Esophagus squamous epithelium (tissue), 5 donors: ENCODE measurements at places on chromosomes 5 and 9. TPM values are rescaled to one million over a fixed set of nuclear protein-coding genes. Genes with fewer than 3 reads are reported as not detected.

DNA sequence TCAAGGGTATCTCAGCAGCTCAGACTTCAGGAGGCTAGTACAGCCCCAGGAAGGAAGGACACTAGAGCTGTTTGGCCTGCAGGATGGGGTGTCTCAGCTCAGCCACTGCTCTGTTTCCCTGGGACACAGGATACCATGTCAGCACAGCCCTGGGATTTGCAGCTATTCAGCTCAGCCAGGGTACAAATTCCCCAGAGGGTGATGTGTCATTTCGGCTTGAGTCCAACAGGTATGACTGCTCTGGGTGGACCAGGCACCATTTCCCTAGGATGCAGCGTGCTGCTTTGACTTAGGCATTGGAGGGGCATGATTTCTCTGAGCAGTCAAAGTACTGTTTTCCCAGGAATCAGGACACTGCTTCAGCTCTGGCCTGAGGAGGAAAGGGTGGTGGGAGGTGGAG is 130.1 kb downstream of the ARSB start:
- H3K4me3 ChIP-seq = no peak overlapping the region
- no peaks in the 10 kb centered on the region for H3K4me1 ChIP-seq
- H3K27me3 ChIP-seq = no peaks in the 10 kb centered on the region
- H3K27ac ChIP-seq = no peak overlapping the region

CKMT2 gene
- total RNA-seq = not detected

MYORG gene
- 5.3 TPM for total RNA-seq

SAXO1 gene
- total RNA-seq = not detected

NOXA1 gene
- 5.1 TPM for total RNA-seq

- no peak for DNase-seq
- H3K36me3 ChIP-seq = no peaks in the 10 kb centered on the region
- no peak overlapping the region for H3K4me3 ChIP-seq
- H3K4me1 ChIP-seq = no peaks in the 10 kb centered on the region
- no peak overlapping the region for H3K27ac ChIP-seq
- H3K27me3 ChIP-seq = no peaks in the 10 kb centered on the region
Measured at GRCh38 chr5:92998456-92998855, 582.6 kb downstream of the NR2F1-AS1 start.

DNA sequence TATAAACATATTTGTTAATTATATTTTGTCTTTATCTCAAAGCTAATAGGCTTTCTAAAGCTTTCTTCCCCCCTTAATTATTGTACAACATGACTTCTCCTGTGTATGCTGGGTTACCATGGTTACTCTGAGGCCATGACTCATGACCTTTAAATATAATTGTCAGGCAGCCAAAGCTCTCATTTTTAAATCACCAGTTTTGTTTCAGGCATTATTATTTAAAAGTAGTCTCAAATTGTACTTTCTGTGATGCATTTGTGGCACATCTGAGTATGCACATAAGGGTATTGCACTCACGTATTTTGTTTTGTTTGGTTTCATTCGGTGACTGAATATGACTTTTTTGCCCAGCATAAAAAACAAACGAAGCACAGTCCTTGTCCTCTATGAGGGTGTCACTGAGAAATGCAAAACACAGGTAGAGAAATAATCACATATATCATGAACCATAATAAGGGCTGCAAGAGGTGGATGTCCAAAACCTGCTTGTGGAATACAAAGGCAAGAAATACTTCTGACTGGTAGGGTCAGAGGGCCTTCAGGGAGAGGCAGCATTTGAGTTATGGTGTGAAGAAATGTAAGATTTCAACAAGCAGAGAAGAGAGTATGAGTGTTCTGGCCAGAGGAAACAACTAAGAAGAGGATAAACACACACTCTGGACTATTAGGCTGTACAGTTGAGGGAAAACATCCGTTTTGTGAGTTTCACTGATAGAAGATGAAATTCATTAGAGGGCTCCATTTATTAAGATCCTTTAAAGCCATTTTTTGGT is 2.1 kb downstream of the CCDC192 start:
- DNase-seq = no peak
- no peaks in the 10 kb centered on the region for H3K27me3 ChIP-seq
- H3K4me1 ChIP-seq = peaks cover 5% of the 10 kb centered on the region
- H3K36me3 ChIP-seq = no peaks in the 10 kb centered on the region

GABRP gene
- total RNA-seq = 49.2 TPM

GRCh38 chr5:91938441-91938840 is 555.3 kb upstream of the ARRDC3 start:
- H3K4me3 ChIP-seq = no peak overlapping the region
- H3K36me3 ChIP-seq = no peaks in the 10 kb centered on the region
- no peaks in the 10 kb centered on the region for H3K27me3 ChIP-seq
- no peaks in the 10 kb centered on the region for H3K4me1 ChIP-seq

- H3K4me1 ChIP-seq = no peaks in the 10 kb centered on the region
- no peak overlapping the region for H3K4me3 ChIP-seq
- no peak overlapping the region for H3K27ac ChIP-seq
- DNase-seq = no peak
- H3K27me3 ChIP-seq = no peaks in the 10 kb centered on the region
- H3K36me3 ChIP-seq = no peaks in the 10 kb centered on the region
Measured at GRCh38 chr5:36880761-36881160, 4.2 kb downstream of the NIPBL start.

DNA sequence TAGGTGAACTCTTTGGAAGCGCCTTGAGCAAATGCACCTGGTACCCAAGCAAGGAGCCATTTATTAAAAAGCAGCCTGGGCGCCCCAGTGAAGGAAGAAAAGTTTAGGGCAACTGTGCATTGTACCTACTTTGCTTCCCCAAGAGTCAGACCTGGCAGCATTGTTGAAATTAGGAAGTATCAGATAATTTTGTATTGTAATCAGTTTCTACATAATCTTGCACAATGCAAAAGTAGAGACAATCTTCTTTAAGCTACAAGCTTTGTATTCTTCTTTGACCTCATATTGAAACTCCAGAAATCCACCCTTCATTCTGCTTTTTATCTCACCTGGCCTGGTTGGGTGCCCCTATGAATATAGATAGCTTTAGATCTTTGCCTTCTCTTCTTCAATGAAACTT is 490.8 kb downstream of the RASEF start:
- H3K27me3 ChIP-seq = no peaks in the 10 kb centered on the region
- no peaks in the 10 kb centered on the region for H3K4me1 ChIP-seq
- H3K4me3 ChIP-seq = no peak overlapping the region

GRCh38 chr9:108108280-108108851 is 618.8 kb upstream of the KLF4 start:
- DNase-seq = no peak
- no peaks in the 10 kb centered on the region for H3K27me3 ChIP-seq
- no peaks in the 10 kb centered on the region for H3K36me3 ChIP-seq
- no peak overlapping the region for H3K27ac ChIP-seq

DNA sequence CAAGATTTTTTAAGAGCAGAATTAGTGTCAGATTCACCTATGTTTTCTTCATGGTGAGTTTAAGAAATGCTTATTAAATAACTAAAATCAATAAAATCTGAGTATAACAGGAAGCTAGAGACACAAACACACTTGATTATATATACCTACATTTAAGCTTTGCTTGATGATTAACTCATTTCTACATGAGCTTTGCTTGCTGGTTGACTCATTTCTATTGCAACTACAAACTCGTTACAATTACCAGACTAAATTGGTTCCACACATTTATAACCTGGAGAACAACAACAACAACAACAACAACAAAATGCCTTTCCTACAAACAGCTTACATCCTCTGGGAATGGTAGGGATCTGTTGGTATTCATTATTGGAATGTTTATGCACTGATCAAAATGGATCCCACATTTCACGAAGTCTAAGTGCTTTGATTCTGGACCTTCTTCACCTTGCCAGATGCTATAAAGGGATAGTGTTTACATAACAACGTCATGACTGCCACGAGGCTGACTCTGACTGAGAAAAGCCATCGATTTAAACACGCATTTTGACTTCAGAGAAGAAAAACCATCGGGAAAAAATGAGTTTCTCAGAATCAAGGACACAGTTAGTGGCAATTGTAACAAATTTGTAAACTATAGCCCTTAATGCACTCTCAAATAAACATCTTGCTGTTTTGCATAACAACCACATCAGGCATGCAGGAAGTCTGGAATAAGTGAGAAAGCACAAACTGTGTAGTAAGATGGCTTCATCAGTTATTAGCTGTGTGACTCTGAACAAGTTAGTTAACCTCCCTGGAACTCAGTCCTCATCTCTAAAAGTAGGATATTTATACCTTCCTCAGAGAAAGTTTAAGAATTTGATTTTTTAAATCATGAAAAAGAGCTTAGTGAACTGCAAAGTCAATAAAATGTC is 49.8 kb downstream of the RASEF start:
- H3K4me1 ChIP-seq = peaks cover 7% of the 10 kb centered on the region
- no peaks in the 10 kb centered on the region for H3K36me3 ChIP-seq
- H3K27ac ChIP-seq = no peak overlapping the region
- H3K4me3 ChIP-seq = no peak overlapping the region
- no peak for DNase-seq

DNA sequence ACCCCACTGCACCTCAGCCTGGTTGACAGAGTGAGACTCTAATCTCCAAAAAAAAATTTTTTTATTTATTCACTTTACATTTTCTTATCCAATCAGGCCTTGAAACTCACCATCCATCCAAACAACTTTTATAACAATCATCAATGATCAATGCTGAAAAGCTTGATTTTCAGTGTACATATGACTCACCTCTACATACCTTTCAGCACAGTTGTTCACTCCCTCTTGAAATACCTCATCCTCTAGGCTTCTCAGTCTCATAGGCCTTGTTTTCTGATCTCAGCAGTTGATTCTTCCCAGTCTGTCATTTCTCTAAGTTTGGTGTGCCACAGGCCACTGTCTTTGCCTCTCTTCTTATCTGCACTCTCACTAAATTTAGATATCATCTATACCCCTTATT is 36.2 kb downstream of the GRIN3A start:
- no peak overlapping the region for H3K4me3 ChIP-seq
- no peak overlapping the region for H3K27ac ChIP-seq
- no peaks in the 10 kb centered on the region for H3K27me3 ChIP-seq

DNA sequence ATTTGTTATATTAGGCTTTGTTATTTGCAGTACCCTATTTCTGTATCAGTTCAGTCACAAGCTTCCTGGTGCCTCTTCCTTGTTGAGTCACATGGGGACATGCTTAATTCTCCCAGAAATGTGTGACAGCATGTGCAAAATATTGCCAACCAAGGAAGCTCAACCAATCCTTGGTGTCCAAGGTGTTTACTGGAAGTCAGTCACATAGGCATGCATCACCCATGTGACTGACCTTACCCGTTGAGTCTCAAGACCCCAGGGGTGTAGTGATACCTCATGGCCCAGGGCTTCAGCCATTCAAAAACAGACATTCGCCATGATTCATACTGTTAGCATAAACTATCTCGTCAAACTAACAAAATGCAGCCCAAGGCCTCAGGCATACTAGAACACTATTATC is 9.3 kb upstream of the ANKDD1B start:
- H3K27me3 ChIP-seq = no peaks in the 10 kb centered on the region
- no peaks in the 10 kb centered on the region for H3K4me1 ChIP-seq
- DNase-seq = no peak
- H3K27ac ChIP-seq = no peak overlapping the region
- H3K36me3 ChIP-seq = peaks cover 38% of the 10 kb centered on the region

- H3K36me3 ChIP-seq = no peaks in the 10 kb centered on the region
- H3K4me1 ChIP-seq = no peaks in the 10 kb centered on the region
- no peak for DNase-seq
- H3K4me3 ChIP-seq = no peak overlapping the region
Measured at GRCh38 chr5:81125959-81126358, 107.2 kb upstream of the CKMT2 start.

DNA sequence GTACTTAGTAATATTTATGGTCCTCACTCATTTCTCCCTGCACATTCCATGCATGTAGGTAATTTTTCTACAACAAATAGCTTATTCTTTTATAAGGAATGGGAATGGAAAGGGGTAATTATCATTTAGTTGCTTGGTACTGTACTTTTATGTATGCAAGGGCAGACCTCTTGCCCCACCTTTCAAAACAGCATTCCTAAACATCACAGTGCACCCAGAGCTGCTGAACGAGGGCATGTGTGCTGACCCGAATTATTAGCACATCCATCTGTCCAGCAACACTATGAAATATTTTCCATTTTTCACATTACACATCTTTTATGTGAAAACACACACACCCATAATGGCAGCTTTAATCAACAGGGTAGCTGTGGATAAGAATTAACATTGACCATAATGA is 228.6 kb upstream of the ARRDC3 start:
- no peak overlapping the region for H3K27ac ChIP-seq
- H3K36me3 ChIP-seq = no peaks in the 10 kb centered on the region
- no peaks in the 10 kb centered on the region for H3K4me1 ChIP-seq
- no peak for DNase-seq
- no peaks in the 10 kb centered on the region for H3K27me3 ChIP-seq
- no peak overlapping the region for H3K4me3 ChIP-seq

GRCh38 chr9:70492319-70492777 is 77.9 kb upstream of the KLF9 start:
- H3K27ac ChIP-seq = no peak overlapping the region
- H3K36me3 ChIP-seq = no peaks in the 10 kb centered on the region
- no peak overlapping the region for H3K4me3 ChIP-seq
- peaks cover 4% of the 10 kb centered on the region for H3K4me1 ChIP-seq

- no peaks in the 10 kb centered on the region for H3K27me3 ChIP-seq
- peaks cover 46% of the 10 kb centered on the region for H3K4me1 ChIP-seq
- H3K27ac ChIP-seq = no peak overlapping the region
- H3K4me3 ChIP-seq = no peak overlapping the region
Measured at GRCh38 chr5:151110992-151111391, 30.2 kb upstream of the TNIP1 start.

DNA sequence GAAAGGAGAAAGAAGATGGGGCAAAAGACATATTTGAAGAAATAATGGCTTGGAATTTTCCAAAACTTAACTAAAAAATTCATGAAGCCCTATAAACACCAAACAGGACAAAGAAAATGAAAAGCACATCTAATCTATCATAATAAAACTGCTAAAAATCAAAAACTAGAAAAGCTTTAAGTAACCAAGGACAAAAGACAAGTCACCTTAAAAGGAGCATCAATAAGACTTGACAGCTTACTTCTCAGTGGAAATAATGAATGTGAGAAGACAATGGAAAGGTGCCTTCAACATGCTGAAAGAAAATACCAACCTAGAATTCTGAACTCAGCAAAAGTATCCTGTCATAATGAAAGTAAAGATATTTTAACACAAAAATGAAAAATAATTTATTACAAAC is 27.0 kb downstream of the GTF3C4 start:
- H3K27me3 ChIP-seq = no peaks in the 10 kb centered on the region
- no peak for DNase-seq
- H3K36me3 ChIP-seq = no peaks in the 10 kb centered on the region
- no peaks in the 10 kb centered on the region for H3K4me1 ChIP-seq
- no peak overlapping the region for H3K27ac ChIP-seq

DNA sequence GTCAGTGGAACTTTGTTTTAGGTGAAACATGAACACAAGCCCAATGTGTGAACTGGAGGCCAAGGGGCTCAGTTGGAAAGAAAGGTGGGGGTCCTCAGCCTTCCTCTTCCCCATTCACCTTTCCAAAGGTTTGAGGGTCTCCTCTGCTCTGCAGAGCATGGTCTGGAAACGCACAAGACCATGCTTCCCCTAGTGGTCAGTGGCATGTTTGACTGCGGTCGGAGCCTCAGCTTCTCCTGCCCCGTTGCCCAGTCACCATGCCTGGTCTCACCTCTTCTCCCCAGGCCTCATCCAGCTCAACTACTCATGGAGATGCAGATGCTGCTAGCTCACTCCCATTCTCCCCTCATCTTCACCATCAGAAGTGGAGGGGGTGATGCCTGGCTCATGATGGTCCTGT is 340.3 kb downstream of the GADD45G start:
- DNase-seq = no peak
- H3K36me3 ChIP-seq = no peaks in the 10 kb centered on the region
- no peak overlapping the region for H3K4me3 ChIP-seq
- peaks cover 12% of the 10 kb centered on the region for H3K4me1 ChIP-seq
- H3K27ac ChIP-seq = no peak overlapping the region

- H3K36me3 ChIP-seq = no peaks in the 10 kb centered on the region
- no peaks in the 10 kb centered on the region for H3K4me1 ChIP-seq
- no peaks in the 10 kb centered on the region for H3K27me3 ChIP-seq
- H3K27ac ChIP-seq = no peak overlapping the region
- H3K4me3 ChIP-seq = no peak overlapping the region
- DNase-seq = no peak
Measured at GRCh38 chr5:77129391-77129990, 42.4 kb upstream of the ZBED3 start.
